CD4-positive, alpha-beta T cell treated with Interleukin-4 for 4 hours (primary cell): ENCODE measurements at places on chromosomes 7 and 10.

DNA sequence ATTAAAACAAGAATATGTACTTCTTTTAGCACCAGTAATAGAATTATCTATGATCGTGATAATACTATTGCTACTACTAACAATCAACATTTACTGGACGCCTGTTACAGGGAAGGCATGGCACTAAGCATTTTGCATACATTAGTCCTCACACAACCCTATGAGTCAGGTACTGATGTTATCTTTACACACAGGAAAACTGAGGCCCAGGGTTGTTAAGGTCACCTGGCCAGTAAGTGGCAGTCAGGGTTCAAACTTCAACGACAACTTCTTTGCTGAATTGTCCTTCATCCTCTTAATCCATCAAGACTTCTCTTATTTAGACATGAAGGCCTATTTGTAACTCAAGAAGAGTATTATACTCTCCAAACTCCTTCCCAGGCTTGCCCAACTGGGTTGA lies 41.9 kb upstream of the ACSL5 start:
- DNase-seq = no peak

GRCh38 chr10:119100434-119101238 lies 3.3 kb upstream of the DENND10 start:
- no peak for DNase-seq

GRCh38 chr10:96511044-96511945 lies 2.4 kb downstream of the TLL2 start:
- peak; percentile 15 for DNase-seq

DNA sequence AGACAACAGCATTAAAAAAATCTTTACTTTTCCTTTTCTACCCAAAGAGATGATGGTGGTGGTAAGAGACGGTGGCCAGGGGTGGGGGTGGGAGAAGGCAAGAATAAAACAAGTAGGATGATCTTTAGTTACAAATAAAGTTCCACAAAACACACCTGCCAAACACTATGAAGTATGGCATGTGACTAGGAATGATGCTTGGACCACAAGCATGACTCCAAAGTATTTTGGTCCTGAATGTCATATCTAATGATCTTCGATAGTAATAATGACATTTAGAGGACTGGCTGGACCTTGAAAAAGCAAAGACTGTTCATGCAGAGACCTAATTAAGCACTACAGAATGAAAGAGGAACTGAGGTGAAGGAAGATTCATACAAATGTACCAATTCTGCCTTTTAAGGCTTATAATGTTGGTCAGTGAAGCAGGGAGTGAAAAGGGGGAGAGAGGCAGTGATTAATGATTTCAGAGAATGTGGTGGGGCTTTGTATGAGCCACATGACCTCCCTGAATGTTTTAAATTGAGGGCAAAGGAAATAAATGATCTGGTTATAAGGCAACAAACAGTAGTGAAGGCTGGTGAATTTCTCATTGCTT lies 29.6 kb upstream of the DKK1 start:
- DNase-seq = no peak

GRCh38 chr7:124012864-124013263 lies 20.0 kb downstream of the TMEM229A start:
- no peak for DNase-seq
